ENCODE measurements at places on chromosomes 2 and 18.

DNA sequence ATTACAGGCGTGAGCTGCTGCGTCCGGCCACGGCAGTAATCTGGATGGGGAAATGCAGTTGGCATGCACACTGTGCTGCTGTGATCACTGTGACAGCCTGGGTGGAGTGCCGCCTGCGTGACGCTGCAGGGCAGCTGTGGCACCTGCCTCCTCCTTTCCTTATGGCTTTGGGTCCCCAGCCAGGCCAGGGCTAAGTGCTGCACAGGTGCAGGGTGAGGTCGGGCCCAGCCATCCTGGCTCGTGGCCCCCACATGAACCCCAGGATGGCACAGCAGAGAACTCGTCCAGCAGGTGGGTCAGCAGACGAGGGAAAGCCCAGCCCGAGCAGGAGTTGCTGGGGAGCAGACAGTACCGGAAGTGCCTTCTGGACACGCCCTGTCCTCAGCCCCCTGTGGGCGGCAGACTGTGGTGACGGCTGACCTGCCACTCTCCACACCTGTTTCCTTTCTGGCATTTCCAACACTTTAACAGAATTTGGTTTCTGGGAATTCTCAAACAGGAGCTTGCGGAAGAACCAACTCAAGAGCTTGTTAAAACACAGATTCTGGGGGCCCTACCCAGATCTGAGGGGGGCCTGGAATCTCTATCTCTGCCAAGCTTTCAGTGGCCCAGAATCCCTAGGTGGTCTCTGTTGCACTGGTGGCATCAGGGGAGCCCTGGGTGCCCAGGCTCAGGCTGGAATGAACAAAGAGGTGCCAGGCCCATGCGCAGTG is 16.9 kb downstream of the HS1BP3 start:
- H3K27me3 ChIP-seq: no peaks in the 10 kb centered on the region
- no peak overlapping the region for H3K4me3 ChIP-seq
- peaks cover 39% of the 10 kb centered on the region for H3K36me3 ChIP-seq
- peak; percentile 42 for DNase-seq
- peaks cover 24% of the 10 kb centered on the region for H3K4me1 ChIP-seq

DNA sequence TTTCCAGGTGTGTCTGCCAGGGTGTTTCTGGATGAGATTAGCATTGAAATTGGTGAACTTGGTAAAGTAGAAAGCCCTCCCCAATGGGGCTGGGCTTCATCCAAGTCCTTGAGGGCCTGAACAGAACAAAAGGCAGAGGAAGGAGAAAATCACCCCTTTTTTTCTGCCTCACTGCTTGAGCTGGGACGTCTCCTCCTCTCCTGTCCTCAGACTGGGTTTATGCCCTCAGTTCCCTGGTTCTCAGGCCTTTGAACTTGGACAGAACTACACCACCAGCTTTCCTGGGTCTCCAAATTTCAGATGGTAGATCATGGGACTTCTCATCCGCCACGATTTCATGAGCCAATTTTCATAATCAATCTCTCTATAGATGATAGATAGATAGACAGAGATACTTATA is 53.7 kb upstream of the BIN1 start:
- H3K27ac ChIP-seq: peak overlapping the region; percentile 76
- H3K36me3 ChIP-seq: no peaks in the 10 kb centered on the region
- no peaks in the 10 kb centered on the region for H3K27me3 ChIP-seq
- no peak for DNase-seq

- no peaks in the 10 kb centered on the region for H3K27me3 ChIP-seq
- no peak overlapping the region for H3K27ac ChIP-seq
- no peak overlapping the region for H3K4me3 ChIP-seq
Measured at GRCh38 chr2:69954084-69954483, 7.3 kb downstream of the ASPRV1 start.

- no peak for DNase-seq
- no peak overlapping the region for H3K4me3 ChIP-seq
- no peaks in the 10 kb centered on the region for H3K4me1 ChIP-seq
- H3K36me3 ChIP-seq: no peaks in the 10 kb centered on the region
Measured at GRCh38 chr2:3244486-3244885, 133.1 kb downstream of the EIPR1 start.

GRCh38 chr2:218861645-218862318 is 2.2 kb downstream of the WNT6 start:
- no peak overlapping the region for H3K27ac ChIP-seq
- peaks cover 6% of the 10 kb centered on the region for H3K4me1 ChIP-seq
- DNase-seq: no peak
- no peaks in the 10 kb centered on the region for H3K36me3 ChIP-seq
- peaks cover 86% of the 10 kb centered on the region for H3K27me3 ChIP-seq
- H3K4me3 ChIP-seq: no peak overlapping the region

- H3K27me3 ChIP-seq: no peaks in the 10 kb centered on the region
- DNase-seq: no peak
- H3K4me1 ChIP-seq: no peaks in the 10 kb centered on the region
- no peaks in the 10 kb centered on the region for H3K36me3 ChIP-seq
Measured at GRCh38 chr2:55742996-55743395, 49.4 kb upstream of the PNPT1 start.

- H3K27me3 ChIP-seq: no peaks in the 10 kb centered on the region
- peaks cover 26% of the 10 kb centered on the region for H3K4me1 ChIP-seq
- no peak overlapping the region for H3K4me3 ChIP-seq
- peak overlapping the region; percentile 47 for H3K27ac ChIP-seq
- H3K36me3 ChIP-seq: no peaks in the 10 kb centered on the region
Measured at GRCh38 chr2:112833976-112834375, 2.6 kb downstream of the IL1B start.

DNA sequence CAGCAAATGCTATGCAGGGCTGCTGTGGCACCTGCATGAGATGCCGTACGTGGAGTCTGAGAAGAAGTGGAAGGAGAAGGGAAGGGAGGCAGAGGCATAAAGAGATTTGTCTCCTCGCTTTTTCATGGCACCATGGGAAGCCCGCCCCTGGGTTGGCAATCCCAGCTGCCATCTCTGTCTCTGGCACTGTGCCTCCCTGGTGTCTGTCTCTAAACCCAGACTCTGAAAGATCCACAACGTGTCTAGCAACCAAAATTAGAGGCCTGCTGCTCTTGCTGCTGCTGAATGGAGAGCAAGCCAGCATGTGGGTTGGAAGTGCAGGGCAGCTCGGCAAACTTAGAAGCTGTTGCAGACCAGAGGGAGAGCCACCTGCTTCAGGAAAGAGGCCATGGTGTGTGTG is 53.1 kb downstream of the INO80C start:
- H3K36me3 ChIP-seq: no peaks in the 10 kb centered on the region
- no peak overlapping the region for H3K4me3 ChIP-seq
- H3K4me1 ChIP-seq: no peaks in the 10 kb centered on the region
- no peak for DNase-seq
- H3K27ac ChIP-seq: no peak overlapping the region

- no peaks in the 10 kb centered on the region for H3K4me1 ChIP-seq
- H3K4me3 ChIP-seq: no peak overlapping the region
- no peaks in the 10 kb centered on the region for H3K36me3 ChIP-seq
- DNase-seq: no peak
Measured at GRCh38 chr2:124888431-124888830, 863.3 kb downstream of the CNTNAP5 start.

GRCh38 chr2:214066862-214067261 is 344.0 kb upstream of the VWC2L start:
- H3K36me3 ChIP-seq: no peaks in the 10 kb centered on the region
- no peaks in the 10 kb centered on the region for H3K4me1 ChIP-seq
- H3K4me3 ChIP-seq: no peak overlapping the region

DNA sequence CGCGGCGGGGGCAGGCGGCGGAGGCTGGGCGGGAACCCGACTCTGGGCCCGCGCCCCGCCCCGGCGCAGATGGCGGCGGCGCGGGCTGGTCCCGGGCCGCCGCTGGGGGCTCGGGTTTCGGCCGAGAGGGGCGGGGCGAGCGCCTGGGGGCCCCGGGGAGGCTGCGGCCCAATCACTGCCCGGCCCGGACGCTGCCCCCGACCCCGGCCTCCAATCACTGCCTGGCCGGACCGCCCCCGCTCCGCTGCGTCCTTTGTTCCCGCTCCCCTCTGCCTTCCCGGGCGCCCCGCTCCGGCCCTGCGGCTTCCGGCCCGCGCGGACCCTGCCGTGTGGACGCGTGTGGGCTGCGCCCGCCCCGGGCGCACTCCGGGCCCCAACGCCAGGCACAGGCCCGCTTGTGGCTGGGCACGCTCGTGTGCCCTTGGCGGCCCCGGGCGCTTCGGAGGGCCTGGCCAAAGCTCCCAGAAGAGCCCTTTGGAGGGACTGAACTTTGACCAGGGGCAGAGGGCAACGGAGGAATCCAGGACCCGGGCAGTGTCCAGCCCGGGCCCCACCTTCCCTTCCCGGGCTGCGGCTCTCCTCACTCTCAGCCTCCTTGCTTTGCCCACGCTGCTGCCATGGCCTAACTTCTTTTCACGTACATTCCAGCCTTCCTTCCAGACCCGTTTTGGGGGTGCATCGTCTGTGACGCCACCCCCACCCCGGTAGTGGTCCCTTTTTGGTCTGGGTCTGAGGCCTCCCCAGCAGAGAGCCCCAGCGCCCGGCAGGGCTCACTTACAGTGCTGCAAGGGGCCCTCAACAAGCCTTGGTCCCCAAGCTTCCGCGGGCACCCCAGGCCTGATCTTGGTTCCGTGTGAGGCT is 27.1 kb upstream of the PTMA start:
- peak overlapping the region; percentile 95 for H3K27ac ChIP-seq
- H3K4me1 ChIP-seq: peaks cover 24% of the 10 kb centered on the region
- H3K4me3 ChIP-seq: peak overlapping the region; percentile 56
